Activated CD4-positive, alpha-beta T cell treated with anti-CD3 and anti-CD28 coated beads, Interleukin-10, Interleukin-2, amounts not matched to agents 100 ng/mL and 50 ng/mL, durations not matched to agents 16 hours and 8 hours (primary cell): ENCODE measurements at places on chromosomes 2 and 18.

DNA sequence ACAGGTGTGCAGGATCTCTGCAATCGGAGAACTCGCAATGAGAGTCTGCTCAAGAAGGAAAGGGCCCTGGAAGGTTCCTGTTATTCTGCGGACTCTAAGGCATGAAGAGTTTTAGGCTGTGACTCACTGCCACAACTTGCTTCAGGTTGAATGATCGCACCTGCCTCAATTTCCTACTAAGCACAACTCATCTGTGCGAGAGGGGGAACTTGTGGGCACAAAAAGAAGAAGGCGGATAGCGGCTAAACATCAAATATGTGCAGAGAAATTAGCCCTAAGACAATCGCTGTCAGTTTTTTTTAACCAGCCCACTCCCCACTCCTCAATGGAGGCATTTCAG, 14.0 kb upstream of the CREG2 start:
- no peak for DNase-seq

DNA sequence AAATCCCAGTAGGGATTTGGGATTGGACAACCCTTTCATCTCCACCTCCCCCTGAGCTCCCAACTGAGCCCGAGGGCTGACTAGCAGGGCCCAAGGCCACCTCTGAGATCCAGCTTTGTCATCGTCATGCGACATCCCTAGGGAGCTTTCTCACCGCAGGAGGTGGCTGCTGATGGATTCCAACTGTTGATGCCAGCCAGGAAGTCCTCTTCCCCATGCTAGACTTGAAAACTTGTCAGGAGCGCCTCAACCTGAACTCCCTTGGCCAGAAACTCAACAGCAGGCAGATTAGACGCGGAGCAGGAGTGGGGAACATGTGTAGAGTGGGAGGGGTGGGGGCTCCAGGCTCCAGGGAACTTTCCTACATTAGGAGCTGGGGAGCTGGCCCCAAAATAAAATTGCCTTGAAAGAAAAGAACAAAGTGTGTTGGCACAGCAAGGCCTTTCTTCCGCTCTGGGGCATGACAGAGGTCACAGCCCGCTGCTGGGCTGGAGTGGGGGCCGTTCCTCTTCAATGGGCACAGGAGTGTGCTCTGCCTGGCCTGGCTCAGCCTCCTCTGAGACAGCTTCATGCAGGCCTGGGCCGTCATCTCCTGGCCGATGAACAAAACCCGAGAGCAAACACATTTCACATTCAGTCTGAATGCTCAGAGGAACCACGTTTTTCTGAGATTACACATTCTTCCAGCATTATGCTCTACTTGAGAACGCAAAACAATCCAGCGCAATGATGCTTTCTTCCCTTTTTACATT, 34.5 kb downstream of the EMILIN2 start:
- DNase-seq: no peak

DNA sequence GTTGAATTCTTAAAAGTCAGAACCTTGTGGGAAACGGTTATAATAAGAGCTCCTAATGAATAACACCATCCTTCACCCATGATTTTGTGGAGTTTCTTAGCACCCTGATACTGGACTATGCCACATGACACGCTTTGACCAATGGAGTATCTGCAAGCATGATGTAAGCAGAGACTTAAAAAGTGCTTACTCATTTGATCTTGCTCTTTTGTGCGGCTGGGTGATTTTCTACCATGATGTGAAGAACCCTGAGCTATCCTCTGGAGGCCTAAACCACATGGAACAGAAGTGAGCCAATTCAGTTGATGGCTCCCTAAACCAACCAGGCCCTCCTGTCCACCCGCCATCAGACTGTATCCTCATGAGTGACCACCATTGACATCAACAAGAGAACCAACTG, 70.9 kb downstream of the TCF4 start:
- no peak for DNase-seq

- DNase-seq: no peak
Observed at GRCh38 chr2:62142054-62142453, 53.9 kb upstream of the B3GNT2 start.

DNA sequence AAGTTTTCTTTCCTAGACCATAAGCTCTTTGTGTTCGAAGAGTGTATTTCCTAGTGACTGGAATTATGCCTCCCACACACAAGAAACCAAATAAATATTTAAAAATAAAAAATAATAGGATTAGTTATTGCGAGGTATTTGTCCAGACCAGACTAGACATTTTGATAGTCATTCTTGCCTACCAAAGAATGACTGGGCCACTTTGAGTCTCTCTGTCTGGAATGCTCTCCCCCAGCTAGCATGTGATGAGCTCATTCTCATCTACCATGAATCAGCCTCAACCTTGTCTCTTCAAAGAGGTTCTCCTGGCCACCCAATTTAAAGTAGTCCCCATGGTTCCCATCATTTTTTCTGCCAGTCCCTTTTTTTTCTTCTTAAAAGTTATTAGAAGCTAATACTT, 13.9 kb upstream of the DSC1 start:
- no peak for DNase-seq

DNA sequence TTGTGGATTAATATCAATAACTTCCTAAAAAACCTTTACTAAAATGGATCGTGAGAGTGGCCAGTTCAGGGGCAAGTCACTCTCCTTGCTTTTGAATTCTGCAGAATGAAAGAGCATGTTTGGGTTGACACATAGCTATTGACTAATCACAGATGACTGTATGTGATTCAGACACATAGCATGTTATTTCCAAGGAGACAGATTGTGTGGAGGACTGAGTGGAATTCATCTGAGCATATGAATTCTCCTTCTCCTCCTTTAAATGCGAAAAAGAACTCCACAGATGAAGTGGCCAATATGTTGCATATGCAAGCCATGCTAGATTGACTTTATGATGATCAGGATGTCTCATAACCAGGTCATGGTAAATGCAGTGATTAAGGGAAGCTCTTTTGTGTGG, 249.4 kb upstream of the FAM98A start:
- no peak for DNase-seq

DNA sequence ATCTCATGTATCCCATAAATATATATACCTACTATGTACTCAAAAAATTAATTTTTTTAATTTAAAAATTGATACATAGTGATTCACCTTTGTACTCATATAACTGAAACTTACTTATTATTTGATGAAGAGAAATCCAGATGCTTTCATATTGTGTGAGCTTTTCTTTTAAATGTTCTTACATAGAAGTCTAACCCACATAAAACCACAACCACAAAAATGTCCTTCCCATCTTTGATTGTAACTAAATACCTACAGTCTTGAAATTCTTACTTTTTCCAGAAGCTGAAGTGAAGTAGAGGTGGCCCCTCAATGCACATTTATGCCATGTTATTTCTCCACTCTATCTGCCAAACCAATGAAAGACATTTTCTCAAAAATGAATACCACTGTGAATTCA, 117.9 kb upstream of the COL5A2 start:
- no peak for DNase-seq

GRCh38 chr2:122031544-122032263, 276.3 kb downstream of the TSN start:
- DNase-seq: no peak

- no peak for DNase-seq
Observed at GRCh38 chr2:51014759-51015158, 17.2 kb downstream of the NRXN1 start.

GRCh38 chr2:54666634-54667265, 56.7 kb upstream of the EML6 start:
- no peak for DNase-seq

- no peak for DNase-seq
Observed at GRCh38 chr2:86301711-86302202, 35.7 kb downstream of the REEP1 start.

GRCh38 chr2:20223407-20224163, 1.3 kb downstream of the SDC1 start:
- DNase-seq: no peak

DNA sequence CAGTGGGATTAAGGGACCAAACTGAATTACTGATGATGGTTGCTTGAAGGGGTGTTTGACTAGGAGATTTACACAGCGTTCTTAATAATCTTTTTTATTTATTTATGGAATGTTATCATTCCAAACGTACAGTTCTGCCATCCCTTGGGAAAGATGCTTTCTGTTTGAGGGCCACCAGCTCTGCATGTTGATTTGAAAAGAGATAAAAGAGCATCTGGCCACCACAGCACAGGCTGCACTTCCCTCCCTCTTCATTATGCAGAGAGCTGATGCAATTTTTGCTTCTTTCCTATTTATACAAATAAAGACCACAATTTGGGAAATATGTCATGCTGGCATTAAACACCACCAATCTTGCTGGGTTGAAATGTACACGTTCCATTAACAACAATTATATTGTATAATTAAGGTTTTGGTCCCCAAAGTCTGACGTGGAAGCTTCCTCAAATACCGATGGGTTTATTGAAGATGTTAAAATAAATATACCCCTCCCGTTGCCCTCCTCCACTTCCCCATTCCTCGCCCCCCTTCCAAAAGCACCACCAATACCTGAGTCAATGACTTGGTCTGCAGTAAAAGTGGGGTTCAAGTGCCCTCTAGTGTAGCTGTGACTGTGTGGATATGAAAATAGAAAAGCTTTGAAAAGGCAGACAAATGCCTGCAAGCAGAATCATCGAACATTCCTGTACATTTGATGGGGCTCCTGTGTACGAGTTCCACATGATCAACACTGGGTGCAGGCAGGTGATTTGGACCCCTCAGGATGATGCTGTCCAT, 211.9 kb downstream of the HRH4 start:
- DNase-seq: no peak

DNA sequence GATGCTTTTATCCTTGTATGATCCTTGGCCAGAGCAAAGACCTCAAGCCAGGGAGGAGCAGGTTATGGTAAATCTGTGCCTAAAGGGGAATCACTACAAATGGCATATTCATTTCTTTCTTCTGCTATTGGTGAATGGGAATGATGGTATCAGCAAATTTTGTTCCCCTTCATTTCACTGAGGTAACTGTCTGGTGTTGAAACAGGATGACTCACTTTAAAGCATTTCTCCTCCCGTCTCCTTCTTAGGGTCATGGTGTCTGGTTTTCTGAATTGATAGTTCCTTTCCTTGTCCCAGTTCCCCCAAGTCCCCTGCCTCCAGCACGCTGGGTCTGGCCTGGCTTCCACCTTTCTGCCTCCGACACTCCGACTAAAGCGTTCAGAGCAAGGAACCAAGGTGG, 109.2 kb downstream of the MREG start:
- DNase-seq: no peak

DNA sequence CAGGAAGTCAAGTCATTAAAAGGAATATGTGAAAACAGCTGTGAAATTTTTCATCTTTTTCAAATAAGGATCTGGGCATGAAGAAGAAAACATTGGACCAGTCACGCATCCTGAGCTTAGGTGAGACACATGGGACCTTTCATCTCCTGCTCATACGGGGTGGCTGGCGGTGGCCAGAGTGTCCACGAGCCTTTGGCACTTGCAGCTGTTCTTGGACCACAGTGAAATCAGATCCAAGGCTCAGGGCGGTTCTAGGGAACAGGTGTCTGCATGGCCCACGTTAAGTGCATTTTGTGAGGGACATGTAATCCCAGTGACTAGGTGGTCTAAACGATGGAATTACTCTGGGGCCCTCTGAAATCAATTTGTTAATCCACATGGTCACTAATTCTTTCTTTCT, 212.7 kb upstream of the COPS8 start:
- DNase-seq: no peak

DNA sequence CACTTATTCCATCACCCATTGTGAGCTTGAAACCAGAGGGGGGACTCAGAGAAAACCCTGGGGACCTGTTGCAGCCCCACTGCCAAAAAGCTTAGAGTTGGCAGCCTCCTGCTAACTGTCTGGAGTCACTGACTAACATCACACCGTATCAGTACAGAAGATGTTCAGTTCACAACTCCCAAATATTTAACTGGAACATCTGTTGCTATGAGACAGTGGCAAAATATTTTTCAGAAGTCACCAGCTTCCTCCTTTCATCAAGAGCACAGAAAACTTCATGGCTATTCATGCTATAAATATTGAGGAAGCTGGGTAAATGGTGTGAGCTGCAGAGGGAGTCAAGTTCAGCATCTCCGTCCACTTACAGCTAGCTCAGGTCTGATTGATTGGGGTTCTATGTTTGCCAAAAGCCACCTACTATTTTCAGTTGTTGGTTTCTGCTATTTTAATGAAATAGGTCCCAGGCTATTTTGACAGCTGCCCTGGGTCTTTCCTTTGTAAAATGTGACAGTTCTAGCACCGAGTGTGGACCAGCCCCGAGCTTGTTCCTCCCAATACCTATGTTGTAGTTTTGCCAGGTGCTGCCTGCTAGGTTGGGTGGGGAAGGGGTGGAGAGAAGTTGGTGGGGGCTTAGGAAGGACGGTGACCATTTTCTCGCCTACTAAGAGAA, 9.8 kb downstream of the TUBB6 start:
- no peak for DNase-seq

DNA sequence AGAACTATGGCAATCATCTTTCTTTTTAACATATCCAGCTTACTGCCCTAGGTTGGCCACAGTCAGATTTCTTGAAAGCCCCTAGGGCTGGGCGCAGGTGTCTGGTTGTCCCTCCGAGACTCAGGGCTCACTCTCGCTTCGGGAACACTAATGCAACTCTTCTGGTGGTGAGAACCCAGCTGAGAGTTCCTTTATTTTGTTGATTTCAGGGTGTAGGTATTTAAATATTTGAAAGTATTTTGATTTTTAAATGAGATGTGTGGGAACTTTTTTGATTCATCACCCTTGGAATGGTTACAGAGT, 40.7 kb downstream of the INPP4A start:
- DNase-seq: no peak

DNA sequence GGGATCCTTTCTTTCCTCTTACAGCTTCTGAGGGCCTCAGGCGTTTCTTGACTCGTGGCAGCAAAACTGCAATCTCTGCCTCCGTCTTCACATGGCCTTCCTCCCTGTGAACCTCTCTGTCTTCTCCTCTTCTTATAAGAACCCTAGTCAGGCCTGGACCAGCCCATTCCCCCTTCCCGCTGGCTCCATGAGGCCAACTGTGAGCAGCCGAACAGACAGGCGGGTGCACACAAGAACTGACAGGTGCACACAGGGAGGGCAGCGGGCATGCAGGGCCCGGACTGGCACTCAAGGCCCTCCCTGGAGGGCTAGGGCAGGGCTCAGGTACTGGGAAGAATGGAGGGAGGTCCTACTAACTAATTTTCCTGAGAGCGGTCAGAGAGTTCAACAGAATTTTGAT, 92.4 kb upstream of the DAPL1 start:
- no peak for DNase-seq

GRCh38 chr2:19819097-19820065, 82.4 kb downstream of the TTC32 start:
- DNase-seq: no peak

GRCh38 chr2:170610615-170611014, 104.5 kb upstream of the SP5 start:
- no peak for DNase-seq

DNA sequence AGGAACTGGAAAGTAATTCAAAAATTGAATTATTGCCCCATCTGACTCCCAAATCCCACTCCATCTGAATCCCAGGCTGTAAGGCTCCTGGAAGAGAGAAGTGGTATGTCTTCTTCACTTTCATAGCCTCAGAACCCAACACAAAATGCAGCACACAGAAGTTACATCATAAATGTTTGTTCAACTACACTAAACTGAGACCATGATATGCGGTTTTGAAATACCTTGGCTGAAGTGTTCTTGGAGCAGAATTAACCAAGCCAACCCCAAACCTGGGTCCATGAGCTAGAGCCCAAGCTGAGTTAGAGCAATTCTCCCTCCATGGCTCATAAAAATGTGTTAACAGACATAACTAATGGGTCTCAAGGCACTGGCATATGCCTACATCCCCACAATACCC, 23.3 kb downstream of the NEB start:
- DNase-seq: no peak
